Activated naive CD8-positive, alpha-beta T cell treated with anti-CD3 and anti-CD28 coated beads for 36 hours (primary cell): ENCODE measurements at places on chromosomes 5 and 9. TPM values are rescaled to one million over a fixed set of nuclear protein-coding genes. Genes with fewer than 3 reads are reported as not detected.
A peak's percentile ranks its signal among the peaks of the same experiment; 100 is the strongest.

F12 gene
- 5.6 TPM for total RNA-seq

CCL27 gene
- 0.82 TPM for total RNA-seq

CARTPT gene
- total RNA-seq = not detected

RALGDS gene
- total RNA-seq = 51.9 TPM

C5orf58 gene
- total RNA-seq = not detected

OTULINL gene
- total RNA-seq = 27.3 TPM

FBLL1 gene
- 0.19 TPM for total RNA-seq

SLC6A19 gene
- not detected for total RNA-seq

GKAP1 gene
- total RNA-seq = 3.9 TPM

SLC36A3 gene
- total RNA-seq = not detected

HAVCR2 gene
- 25.2 TPM for total RNA-seq

ENTPD2 gene
- not detected for total RNA-seq

ZDHHC11 gene
- 5.5 TPM for total RNA-seq

TRAF1 gene
- total RNA-seq = 170 TPM

GARIN3 gene
- total RNA-seq = 0.46 TPM

- no peak for DNase-seq
Measured at GRCh38 chr9:116149844-116150243, 3.7 kb upstream of the PAPPA start.

DNA sequence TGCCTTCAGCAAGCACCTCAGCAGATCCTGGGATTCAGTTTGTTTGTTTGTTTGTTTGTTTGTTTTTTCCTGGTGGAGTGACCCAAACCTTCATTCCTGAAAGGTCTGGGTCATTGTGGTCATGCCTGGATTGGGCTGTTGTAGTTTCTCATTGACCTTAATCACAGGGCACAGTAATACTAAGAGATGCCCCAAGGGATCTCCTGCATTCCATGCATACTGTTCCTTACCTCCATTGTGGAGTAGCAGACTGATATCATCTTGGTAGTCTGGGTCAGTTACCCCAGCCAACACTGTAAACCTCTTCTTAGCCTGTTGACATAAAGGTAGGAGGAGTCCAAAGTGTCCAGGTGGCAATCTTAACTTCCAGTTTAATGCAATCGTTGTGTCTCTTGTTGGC lies 1466.7 kb upstream of the CDH9 start:
- DNase-seq = no peak

DNA sequence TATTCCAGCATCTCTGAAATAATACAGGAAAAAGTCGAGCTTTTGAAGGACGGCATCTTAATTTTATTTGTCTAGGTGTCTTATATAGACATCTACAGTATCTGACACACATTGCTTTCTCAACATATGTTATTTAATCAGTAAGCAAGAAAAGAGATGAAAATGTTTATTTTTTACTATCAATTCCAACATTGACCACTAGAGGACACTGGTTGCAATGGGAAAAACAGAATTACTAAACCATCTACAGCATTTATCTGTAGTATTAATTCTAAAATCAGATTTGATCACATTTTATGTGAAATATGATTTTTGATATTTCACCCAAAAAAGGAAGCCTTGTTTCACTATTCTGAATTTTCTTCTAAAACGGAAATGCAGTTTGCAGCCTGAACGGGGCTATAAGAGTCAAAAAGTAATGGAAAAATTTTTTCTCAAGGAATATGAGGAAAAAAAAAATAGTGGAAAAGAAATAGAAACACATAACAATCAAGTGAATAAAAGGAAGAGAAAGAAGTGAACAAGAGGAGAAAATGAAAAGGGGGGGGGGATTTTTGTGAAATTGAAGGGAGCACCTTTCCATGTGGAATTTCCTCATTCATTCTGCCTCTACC lies 98.6 kb downstream of the OSTF1 start:
- DNase-seq = no peak

DNA sequence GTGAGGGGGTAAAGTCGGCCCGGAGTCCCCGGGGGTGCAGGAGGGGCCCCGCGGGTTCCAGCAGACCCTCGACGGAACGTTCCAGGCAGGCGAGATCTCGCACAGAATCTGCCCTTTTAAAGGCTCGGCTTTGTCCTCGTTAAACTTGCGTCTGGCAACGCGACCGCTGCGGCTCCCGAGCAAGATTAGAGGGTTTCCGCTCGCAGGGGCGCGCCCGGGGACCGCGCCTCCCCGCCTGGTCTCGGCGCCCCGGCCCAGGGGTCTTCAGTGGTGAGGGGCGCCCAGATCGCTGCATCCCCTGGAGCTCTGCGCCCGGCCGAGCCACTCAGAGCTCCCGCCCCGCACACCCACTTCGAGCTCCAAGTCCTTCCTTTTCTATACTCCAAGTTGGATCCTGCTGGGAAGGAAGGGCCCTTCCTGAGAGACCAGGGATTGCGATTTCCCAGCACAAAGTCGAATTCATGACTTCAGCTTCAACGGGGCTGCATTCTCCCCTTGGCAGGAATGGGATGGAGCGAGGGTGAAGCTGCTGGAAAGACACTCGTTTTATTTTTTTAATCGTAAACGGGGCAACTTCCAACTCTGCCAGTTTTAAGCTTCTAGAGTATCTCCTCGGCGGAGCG lies 11.3 kb downstream of the PROP1 start:
- no peak for DNase-seq

DNA sequence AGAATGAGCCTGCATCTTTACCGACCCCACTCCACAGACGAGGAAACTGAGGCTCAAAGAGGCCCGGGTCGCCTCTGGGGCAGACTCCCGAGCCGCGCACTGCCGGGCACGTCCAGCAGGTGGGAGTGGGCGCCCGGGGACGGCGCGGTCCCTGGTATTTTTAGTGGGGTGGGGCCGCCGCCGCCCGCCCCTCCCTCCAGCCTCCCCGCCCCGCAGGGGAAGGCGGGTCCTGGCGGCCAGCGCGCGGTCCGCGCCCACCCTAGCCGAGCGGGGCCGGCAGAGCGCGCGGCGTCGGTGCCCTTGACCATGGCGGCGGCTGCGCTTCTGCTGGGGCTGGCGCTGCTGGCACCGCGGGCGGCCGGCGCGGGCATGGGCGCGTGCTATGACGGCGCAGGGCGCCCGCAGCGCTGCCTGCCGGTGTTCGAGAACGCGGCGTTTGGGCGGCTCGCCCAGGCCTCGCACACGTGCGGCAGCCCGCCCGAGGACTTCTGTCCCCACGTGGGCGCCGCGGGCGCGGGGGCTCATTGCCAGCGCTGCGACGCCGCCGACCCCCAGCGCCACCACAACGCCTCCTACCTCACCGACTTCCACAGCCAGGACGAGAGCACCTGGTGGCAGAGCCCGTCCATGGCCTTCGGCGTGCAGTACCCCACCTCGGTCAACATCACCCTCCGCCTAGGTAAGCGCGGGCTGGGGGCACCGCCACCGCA lies at the start of gene LAMC3:
TSS of gene LAMC3 (plus strand) at position 266 of the 710 bp plus-strand sequence. CDS start at position 307, 41 bp downstream.
- peak; percentile 19 for DNase-seq

GRCh38 chr5:128579093-128579492 lies 41.0 kb upstream of the FBN2 start:
- no peak for DNase-seq

GRCh38 chr9:88266416-88266815 lies 121.8 kb upstream of the SPIN1 start:
- DNase-seq = no peak

- no peak for DNase-seq
Measured at GRCh38 chr5:32020946-32021345, 153.2 kb downstream of the GOLPH3 start.

GRCh38 chr5:124819201-124819600 lies 72.8 kb upstream of the ZNF608 start:
- no peak for DNase-seq

- DNase-seq = no peak
Measured at GRCh38 chr5:164234321-164234720, 728.9 kb downstream of the MAT2B start.

- DNase-seq = no peak
Measured at GRCh38 chr5:2003690-2004365, 121.1 kb upstream of the IRX4 start.

GRCh38 chr5:180059326-180059725 lies 12.2 kb downstream of the RNF130 start:
- no peak for DNase-seq

- DNase-seq = no peak
Measured at GRCh38 chr5:79386679-79387078, 127.3 kb downstream of the HOMER1 start.

- no peak for DNase-seq
Measured at GRCh38 chr9:16817514-16817913, 53.0 kb downstream of the BNC2 start.

DNA sequence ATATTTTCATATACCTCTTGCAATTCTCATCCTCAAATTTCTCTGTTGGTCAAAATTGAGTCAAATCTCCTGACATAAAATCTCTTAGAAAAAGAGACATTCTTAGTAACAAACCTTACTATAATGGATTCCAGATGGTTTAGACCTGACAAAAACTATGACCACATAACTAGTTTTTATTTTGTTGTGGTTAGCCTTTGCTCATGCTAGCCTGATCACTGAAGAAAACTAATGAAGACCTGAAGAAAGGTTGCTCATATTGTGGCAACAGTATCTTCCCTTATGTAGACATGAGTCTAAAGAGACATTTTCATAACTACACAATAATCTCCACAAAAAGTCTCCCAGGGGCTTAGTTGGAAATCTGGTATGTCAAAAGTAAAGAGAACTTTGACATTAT lies 274.1 kb upstream of the TMEM161B start:
- DNase-seq = no peak

GRCh38 chr5:150700594-150701377 lies at the start of gene RBM22:
TSS of gene RBM22 (minus strand) at chr5:150701062. CDS start at chr5:150700985, 77 bp downstream.
- peak; percentile 89 for DNase-seq

- DNase-seq = no peak
Measured at GRCh38 chr9:97307500-97308163, at the start of gene CCDC180. TSS of gene CCDC180 (plus strand) at chr9:97307659. CDS start at chr9:97308064, 405 bp downstream.

GRCh38 chr5:34676416-34676815 lies 20.3 kb downstream of the RAI14 start:
- DNase-seq = no peak

- no peak for DNase-seq
Measured at GRCh38 chr5:150064681-150065220, 21.6 kb downstream of the CSF1R start.

GRCh38 chr5:154220625-154221024 lies 30.1 kb downstream of the GALNT10 start:
- DNase-seq = no peak

- DNase-seq = no peak
Measured at GRCh38 chr5:54728588-54728915, 211.0 kb downstream of the SNX18 start.

GRCh38 chr9:128091144-128091543 lies 23.1 kb downstream of the SLC25A25 start:
- DNase-seq = no peak

DNA sequence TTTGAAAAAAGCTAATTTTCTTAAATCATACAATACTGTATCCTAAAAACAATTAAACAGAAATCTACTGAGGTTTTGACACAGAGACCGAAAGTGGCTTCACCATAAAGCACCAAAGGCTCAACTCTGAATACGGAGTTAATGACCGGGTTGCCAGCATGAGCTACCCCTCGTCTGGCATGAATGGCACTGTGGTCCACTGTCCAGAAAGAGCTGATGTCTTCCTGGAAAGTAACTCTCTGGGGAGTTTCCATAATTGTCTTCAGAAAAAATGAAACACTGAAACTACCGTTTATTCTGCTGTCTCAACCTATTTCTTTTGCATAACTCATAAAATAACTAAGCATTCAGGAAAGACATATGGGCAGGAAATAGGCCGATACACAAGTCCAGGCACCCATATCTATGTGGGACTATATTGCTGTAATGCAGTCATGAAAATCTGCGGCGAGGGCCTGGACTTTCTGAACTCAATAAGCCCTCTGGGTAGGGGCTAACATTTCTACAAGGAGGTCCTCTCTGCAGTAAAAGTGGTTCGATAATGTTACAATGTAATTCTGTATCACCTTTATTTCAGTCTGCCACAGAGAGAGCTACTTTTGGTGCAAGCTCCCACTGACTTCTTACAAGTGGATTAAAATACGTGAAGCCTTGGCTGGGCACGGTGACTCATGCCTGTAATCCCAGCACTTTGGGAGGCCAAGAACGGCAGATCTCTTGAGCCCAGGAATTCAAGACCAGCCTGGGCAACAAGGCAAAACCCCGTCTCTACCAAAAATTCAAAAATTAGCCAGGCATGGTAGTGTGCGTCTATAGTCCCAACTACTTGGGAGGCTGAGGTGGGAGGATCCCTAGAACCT lies 52.4 kb downstream of the ANKH start:
- DNase-seq = no peak

DNA sequence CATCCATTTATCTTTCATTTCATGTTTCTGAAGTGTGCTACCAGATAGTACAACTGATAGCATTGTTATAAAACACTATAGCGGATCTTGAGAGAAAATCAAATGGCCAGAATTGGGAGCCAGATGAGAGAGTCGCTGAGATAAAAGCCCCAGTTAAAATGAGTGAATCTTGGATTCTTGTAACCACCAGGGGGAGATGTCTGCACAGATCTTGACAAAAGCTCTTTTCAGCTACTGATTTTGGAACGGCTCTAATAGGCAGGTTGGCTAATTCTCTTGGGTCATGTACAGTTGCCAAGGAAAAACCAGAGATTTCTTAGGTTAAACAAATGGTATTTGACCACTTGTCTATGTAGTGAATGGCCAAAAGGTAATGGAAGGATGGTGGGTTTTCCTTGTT lies 21.7 kb downstream of the F2RL2 start:
- no peak for DNase-seq

DNA sequence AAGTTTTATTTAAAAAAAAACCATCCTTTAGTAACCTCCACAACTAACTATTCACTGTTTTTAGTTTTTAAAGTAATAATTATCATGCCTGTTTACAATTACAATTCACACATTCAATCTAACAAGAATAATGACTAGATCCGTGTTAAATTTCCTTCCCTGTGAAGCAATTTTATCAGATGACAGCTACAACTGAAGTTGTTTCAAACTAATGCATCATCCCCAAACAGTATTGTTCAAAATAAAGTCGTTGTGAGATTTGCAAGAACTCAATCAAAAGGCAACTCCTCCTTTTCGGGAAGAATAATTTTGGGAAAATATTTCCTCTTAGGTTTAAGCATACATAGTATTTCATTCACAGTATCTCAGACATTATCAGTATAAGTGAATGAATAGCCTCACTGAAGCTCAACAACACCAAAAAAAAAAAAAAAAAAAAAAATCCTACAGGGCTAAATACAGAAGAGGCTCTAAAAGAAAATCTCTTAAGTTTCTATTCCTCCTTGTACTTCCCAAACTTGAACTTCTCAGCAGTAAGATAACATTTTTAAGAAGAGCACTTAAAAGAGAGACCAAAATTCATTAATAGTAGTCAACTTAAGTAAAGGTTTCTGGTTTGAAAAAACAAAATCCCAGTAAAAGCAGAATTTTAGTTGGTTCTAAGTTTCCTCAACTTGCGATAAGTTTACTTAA lies 9.4 kb downstream of the C9orf72 start:
- DNase-seq = no peak

DNA sequence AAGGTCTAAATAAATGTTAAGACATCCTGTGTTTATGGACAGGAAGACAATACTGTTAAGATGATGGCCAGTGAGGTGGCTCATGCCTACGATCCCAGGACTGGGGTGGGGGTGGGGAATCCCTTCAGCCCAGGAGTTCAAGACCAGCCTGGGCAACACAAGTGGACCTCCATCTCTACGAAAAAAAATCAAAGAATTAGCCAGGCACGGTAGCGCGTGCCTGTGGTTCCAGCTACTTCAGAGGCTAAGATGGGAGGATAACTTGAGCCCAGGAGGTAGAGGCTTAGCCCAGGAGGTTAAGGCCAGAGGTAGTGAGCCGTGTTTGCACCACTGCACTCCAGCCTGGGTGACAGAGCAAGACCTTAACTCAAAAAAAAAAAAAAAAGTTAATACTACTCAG lies 5.3 kb downstream of the ROR2 start:
- no peak for DNase-seq

- no peak for DNase-seq
Measured at GRCh38 chr5:77852068-77852513, 76.0 kb upstream of the TBCA start.
